ENCODE measurements at places on chromosomes 16 and 17. TPM values are rescaled to one million over a fixed set of nuclear protein-coding genes. Genes with fewer than 3 reads are reported as not detected.
A peak's percentile ranks its signal among the peaks of the same experiment; 100 is the strongest.

GRCh38 chr17:37796076-37796475, 51.2 kb upstream of the HNF1B start:
- no peak for DNase-seq

DNA sequence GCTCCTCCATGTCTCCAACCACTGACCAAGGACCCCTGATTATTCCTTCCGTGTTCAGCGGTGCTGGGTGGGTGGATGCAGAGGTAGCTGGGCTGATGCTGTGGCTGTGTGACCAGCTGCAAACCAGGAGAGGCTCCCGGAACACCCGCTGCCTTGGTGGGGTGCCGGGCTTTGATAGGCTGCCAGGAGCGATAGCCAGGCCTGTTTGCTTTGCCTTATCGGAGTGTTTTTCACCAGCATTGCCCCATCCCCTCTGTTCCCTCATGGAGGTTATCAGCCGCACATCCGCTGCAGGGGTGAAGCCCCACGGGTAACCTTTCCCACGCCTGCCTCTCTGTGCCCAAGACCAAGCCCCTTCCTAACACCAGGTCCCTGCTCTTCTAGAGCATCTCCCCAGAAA, 354.3 kb downstream of the C16orf95 start:
- DNase-seq = no peak

GRCh38 chr16:85220964-85221731, 108.9 kb upstream of the CIBAR2 start:
- DNase-seq = no peak

GRCh38 chr17:11296994-11297393, 56.0 kb downstream of the SHISA6 start:
- DNase-seq = no peak

GRCh38 chr16:29154088-29154487, 169.2 kb downstream of the LAT start:
- DNase-seq = no peak

DNA sequence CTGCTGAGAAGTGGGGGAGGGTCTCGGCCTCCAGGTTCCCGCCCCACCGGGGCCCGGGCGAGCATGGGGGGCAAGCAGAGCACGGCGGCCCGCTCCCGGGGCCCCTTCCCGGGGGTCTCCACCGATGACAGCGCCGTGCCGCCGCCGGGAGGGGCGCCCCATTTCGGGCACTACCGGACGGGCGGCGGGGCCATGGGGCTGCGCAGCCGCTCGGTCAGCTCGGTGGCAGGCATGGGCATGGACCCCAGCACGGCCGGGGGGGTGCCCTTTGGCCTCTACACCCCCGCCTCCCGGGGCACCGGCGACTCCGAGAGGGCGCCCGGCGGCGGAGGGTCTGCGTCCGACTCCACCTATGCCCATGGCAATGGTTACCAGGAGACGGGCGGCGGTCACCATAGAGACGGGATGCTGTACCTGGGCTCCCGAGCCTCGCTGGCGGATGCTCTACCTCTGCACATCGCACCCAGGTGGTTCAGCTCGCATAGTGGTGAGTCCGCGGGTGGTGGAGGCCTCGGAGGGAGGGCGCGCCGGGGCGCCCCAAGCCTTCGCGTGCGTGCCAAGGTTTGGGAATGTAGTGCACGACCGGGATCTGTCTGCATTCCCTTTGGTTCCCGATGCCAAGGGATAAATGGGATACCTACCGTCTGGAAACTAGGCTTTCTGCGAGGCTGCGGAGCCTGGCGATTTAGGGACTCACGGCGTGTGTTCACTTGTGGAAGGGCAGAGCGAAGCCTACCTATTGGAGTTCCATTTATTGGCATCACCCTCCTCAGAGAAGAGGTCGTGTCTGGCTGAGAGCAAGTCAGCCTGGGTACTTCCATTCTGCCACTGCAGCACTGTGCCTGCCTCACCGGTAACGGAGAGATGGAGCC, 1.0 kb downstream of the ZNRF1 start:
- peak; percentile 40 for DNase-seq

GRCh38 chr16:3573146-3573815, 3.9 kb downstream of the NLRC3 start:
- no peak for DNase-seq

Gene MTSS2
- 179 TPM for polyA plus RNA-seq

Gene EVPL
- polyA plus RNA-seq = 0.54 TPM
